Suprapubic skin (tissue), 4 donors: ENCODE measurements at places on chromosomes 12 and 14.

- no peak overlapping the region for H3K4me3 ChIP-seq
- H3K36me3 ChIP-seq, result no peaks in the 10 kb centered on the region
- no peaks in the 10 kb centered on the region for H3K27me3 ChIP-seq
- DNase-seq, result no peak
- H3K27ac ChIP-seq, result no peak overlapping the region
These were observed 60.8 kb upstream of the SLC38A4 start for GRCh38 chr12:46886541-46887041.

- H3K27me3 ChIP-seq, result no peaks in the 10 kb centered on the region
- H3K36me3 ChIP-seq, result peaks cover 52% of the 10 kb centered on the region
- no peaks in the 10 kb centered on the region for H3K4me1 ChIP-seq
- no peak for DNase-seq
These were observed 19.4 kb downstream of the PYGL start for GRCh38 chr14:50924843-50925242.

DNA sequence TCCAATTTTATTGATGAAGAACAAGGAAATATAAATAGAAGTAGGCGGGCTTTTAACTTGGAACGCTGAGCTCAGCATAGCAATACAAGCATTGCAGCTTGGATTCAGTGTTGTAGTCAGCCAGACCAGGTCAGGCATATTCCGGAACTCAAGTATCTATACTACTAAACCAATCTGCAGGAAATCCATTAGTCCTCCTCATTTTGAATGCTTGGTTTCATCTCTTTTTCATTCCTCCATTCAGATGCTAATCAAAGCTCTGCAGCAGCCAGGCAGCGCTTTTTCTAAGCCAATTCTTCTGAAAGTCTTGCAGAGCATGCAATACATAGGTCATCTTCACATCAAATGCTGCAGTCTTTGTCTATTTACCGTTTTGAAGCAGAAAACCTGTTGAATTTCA lies 49.0 kb downstream of the KIF21A start:
- DNase-seq, result no peak
- H3K4me1 ChIP-seq, result no peaks in the 10 kb centered on the region
- no peaks in the 10 kb centered on the region for H3K27me3 ChIP-seq
- H3K36me3 ChIP-seq, result no peaks in the 10 kb centered on the region
- no peak overlapping the region for H3K27ac ChIP-seq

DNA sequence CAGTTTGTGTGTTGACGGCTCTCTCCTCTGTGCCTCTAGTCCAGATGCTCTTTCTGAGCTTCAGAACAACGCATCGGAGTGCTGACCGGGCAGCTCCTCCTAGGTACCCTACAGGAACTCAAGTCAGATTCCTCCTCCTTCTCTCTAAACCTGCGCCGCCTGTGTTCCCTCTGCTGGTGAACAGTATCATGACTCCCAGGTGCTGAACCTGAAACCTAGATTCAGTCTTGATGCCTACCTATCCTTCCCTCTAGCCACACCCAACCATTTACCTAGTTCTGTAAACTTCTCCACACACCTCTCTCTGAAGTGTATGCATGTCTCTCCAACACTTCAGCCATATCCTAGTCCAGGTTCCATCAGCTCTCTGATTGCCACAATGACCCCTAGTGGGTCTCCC lies 112.7 kb downstream of the EFCAB11 start:
- no peak overlapping the region for H3K27ac ChIP-seq
- H3K27me3 ChIP-seq, result no peaks in the 10 kb centered on the region
- no peak overlapping the region for H3K4me3 ChIP-seq
- no peaks in the 10 kb centered on the region for H3K36me3 ChIP-seq

GRCh38 chr12:118125743-118126118 lies 10.2 kb upstream of the PEBP1 start:
- H3K4me3 ChIP-seq, result no peak overlapping the region
- no peak for DNase-seq
- H3K27me3 ChIP-seq, result no peaks in the 10 kb centered on the region
- no peak overlapping the region for H3K27ac ChIP-seq

GRCh38 chr12:116916714-116917114 lies 6.0 kb downstream of the FBXW8 start:
- H3K4me3 ChIP-seq, result no peak overlapping the region
- H3K36me3 ChIP-seq, result no peaks in the 10 kb centered on the region
- no peaks in the 10 kb centered on the region for H3K27me3 ChIP-seq
- no peak for DNase-seq

GRCh38 chr12:29929295-29929694 lies 145.6 kb upstream of the TMTC1 start:
- no peak overlapping the region for H3K4me3 ChIP-seq
- DNase-seq, result no peak
- no peak overlapping the region for H3K27ac ChIP-seq

GRCh38 chr12:3376779-3377455 lies 114.1 kb upstream of the PRMT8 start:
- no peak overlapping the region for H3K4me3 ChIP-seq
- H3K27me3 ChIP-seq, result no peaks in the 10 kb centered on the region
- no peak overlapping the region for H3K27ac ChIP-seq
- DNase-seq, result no peak

DNA sequence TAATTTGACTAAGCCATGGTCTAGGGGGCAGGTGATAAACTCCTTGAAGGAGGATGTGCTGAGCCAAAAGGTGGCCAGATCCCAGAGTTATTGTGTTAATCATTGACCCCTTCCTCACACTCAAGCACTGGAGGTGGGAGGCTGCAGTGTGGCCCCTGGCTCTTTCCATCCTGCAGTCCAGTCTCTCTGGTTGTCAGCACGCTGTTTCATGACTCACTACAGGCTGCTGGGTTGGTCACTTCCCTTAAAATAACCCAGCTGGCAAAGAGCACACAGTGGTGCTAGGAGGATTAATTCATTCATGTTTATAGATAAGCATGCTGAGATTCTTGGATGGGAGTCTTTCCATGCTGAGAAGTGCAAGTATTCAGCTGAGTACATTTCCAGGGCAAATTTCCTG lies 228.9 kb downstream of the ANO2 start:
- H3K36me3 ChIP-seq, result no peaks in the 10 kb centered on the region
- no peak overlapping the region for H3K27ac ChIP-seq
- no peak for DNase-seq
- H3K4me3 ChIP-seq, result no peak overlapping the region
- H3K4me1 ChIP-seq, result no peaks in the 10 kb centered on the region
